Mammary epithelial cell (primary cell): ENCODE measurements at places on chromosomes 2 and 18. TPM values are rescaled to one million over a fixed set of nuclear protein-coding genes. Genes with fewer than 3 reads are reported as not detected.

DNA sequence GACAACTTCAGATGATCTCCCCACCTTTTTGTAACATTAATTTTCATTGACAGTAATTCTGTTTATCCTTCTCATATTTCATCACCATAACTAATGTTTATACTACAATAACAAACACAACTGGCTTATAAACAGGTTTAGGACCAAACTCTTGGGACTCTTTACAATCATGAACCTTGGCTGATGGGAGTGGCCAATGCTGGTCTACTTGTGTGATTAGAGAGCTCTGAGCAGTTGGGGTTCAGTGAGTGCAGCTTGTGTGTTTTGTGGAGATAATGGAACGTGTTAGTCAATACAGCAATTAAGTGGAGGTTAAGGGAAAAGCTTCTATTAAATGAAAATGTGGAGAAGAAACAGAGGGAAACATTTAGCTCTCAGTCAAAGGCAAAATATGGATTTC is 207.1 kb downstream of the SPAG16 start:
- no peak for DNase-seq

DNA sequence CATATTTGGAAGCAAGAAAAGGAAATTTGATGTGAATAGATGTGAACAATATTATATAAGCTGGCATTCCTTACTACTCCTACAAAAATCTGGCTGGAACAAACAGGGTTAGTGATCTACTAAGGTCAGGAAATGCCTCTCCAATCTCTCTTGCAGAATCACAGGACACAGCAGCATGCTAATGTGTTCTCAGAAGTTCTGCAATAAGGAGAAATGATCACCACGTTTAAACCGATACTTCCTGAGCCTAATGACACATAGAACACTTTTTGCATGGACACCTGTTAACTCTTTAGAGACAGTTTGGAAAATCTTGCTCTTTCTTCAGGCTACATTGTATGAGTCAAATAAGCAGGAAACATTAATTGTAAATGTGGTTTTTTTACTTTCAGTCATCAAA is 89.6 kb upstream of the MAP3K20 start:
- peak; percentile 65 for DNase-seq

DNA sequence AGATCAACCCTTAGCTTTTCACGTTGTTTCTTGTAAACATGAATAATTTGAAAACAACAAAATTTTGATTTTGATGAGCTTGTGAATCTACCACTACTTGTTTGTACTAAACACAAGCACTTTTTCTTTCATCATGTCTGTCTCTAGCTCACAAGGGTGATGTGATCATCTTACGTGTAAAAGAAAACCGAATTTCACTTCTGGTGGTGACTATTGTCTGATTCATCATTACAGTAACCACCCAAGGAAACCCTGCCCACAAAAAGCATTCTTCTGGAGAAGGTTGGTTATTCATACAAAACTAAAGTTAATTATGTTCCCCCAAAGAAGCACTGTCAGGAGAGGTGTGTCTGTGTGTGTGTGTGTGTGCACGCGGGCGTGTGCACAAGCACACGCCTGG is 285.4 kb downstream of the ZNF516 start:
- DNase-seq: peak; percentile 90

ANKRD36C gene
- polyA plus RNA-seq: 2.2 TPM
